ENCODE measurements at places on chromosomes 4 and X.

DNA sequence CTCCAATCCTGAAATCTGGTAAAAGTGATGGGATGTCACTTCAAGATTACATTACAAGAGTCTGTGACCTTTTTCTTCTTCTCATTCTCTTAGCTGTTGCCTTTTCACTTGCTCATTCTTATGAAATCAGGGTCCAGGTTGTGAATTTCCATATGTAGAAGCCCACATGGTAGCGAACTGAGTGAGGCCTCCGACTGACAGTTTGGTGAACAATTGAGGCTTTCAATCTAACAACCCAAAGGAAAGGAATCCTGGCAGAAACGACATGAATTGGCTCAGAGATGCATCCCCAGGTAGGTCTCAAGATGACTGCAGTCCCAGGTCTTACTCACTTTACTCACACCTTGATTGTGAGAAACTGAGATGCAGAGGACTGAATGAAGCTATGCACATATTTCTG, 203.4 kb upstream of the FAT4 start:
- DNase-seq, result no peak

GRCh38 chr4:98803251-98803650, 125.7 kb downstream of the EIF4E start:
- DNase-seq, result no peak

GRCh38 chr4:68129793-68130192, at the start of gene TMPRSS11F:
TMPRSS11F (minus strand) TSS chr4:68129869; CDS start chr4:68129820, 49 bp downstream.
- no peak for DNase-seq

GRCh38 chr4:24321616-24322015, 262.7 kb downstream of the DHX15 start:
- DNase-seq, result no peak

DNA sequence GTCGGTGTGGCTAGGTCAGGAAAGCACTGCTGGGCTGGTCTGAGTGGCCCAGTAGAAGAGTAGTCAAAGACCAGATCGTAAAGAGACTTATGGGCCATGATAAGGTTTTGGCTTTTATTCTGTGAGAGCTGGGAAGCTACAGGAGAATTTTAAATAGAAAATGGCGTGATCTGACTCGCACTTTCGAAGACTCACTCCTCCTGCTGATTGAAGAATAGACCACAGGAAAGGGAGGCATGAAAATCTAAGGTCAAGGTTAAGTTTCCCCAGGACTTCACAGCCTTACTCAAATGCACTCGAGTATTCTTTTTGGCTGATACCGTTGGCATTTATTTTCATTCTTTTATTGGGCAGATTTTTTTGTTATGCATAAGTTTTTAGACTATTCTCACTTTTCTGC, 231.4 kb upstream of the ANKRD50 start:
- no peak for DNase-seq

DNA sequence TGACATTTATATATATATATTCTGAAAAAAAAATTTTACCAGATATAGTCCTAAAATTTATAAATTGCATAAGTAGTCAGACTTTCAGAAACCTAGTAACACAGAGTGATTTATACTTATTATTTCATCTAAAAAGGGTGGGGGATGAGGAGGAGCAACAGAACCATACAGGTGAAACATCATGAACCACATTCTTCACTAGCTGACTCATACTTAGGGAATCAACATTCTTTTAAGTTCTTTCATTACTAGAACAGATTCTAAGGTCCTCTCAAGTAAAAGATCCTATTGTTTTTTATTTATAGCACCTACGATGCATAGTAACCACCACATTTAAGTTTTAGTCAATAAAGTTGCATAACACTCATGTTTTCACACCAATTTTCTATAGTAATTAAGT, 166.1 kb downstream of the LRBA start:
- DNase-seq, result no peak

DNA sequence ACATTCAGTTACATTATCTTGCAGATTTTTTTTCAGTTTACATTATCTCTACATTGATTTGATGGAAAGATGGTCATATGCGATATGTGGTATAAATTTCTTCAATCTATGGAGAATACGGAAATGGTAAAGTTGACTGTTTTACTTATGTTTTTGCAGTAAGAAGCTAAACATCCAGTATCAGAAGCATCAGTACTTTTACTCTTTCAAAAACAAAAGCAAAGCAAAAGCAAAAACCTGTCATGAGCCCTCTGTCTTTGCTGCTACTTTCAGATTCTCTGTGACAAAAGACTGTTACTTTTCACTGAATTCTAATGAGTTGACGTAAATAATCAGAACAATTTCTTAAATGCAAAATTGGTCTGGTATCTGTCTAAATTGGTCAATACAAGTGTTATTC, 52.4 kb upstream of the UCP1 start:
- no peak for DNase-seq

DNA sequence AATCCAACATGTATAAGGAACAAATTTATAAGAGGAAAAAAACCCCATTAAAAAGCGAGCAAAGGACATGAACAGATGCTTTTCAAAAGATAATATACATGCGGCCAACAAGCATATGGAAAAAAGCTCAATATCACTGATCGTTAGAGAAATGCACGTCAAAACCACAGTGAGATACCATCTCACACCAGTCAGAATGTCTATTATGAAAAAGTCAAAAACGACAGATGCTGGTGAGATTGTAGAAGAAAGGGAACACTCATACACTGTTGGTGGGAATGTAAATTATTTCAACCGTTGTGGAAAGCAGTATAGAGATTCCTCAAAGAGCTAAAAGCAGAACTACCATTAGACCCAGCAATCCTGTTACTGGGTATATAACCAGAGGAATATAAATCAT, 465.4 kb downstream of the TMA16 start:
- DNase-seq, result no peak

- peak; percentile 60 for DNase-seq
Observed at GRCh38 chrX:72131317-72132294, at the start of gene RTL5. RTL5 (minus strand) TSS chrX:72131915.

DNA sequence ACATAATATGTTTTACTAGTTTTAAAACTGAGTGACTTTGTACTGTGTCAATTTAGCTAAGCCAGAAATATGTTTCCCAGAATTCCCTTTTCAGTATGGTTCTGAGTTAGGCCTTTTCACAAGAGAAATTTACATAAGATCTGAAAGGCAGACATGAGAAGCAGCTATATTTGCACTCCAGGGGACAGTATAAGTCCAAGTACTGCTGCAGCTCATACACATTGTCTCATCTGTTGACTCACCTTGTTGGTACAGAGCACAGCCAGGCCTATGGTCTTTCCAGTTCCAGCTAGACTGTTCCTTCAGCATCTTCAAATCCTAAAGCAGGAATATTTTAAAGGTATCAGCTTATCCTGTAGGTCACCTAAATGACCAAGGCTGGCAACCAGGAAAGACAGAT, 53.5 kb downstream of the BMP3 start:
- no peak for DNase-seq

GRCh38 chrX:133610056-133610455, 194.8 kb upstream of the GPC4 start:
- no peak for DNase-seq

GRCh38 chrX:15146515-15146914, 123.4 kb downstream of the ASB9 start:
- DNase-seq, result no peak

GRCh38 chrX:34875204-34875603, 67.4 kb upstream of the FAM47B start:
- DNase-seq, result no peak

DNA sequence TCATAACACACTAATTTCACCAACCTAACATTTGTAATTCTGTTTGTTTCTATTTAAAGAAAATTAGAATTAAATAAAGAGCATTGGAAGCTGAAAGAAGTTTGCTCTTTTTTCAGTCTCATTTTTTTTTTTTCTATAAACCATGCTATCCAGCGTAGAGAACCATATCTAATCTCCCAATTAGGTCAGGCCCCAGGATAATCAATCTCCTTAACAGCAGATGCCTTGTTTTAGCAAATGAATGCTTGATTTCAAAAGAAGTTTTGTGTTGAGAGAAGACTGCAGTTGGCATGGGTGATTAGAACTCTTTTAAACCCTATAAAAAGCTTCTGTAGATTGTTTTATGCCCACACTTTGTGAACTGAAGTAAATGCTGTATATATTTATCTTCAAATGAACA, 15.6 kb upstream of the MAD2L1 start:
- DNase-seq, result no peak

- DNase-seq, result no peak
Observed at GRCh38 chrX:104288269-104288668, 33.5 kb upstream of the ESX1 start.

Data from CD4-positive, alpha-beta T cell treated with Interferon gamma for 1 hour (primary cell).